HTR-8/SVneo (cell line): ENCODE measurements at places on chromosomes 1 and 21.

DNA sequence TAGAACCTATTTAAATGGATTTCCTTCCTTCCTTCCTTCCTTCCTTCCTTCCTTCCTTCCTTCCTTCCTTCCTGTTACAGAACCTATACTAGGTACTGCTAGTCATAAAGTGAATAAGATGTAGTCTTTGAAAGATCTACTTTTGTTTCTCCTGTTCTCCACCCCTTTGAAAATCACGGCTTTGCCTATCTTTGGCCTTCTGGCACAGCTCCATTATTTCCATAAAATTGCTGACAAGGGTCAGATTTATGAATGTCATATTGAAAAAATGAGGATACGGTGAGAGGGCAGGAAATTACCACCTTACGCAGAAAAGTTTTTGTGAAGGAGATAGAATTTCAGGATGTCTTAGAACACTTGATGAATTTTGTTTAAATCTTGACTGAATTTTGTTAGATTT is 18.1 kb upstream of the HMCN1 start:
- DNase-seq: no peak

- no peak for DNase-seq
Observed at GRCh38 chr1:1550087-1550486, 9.7 kb upstream of the TMEM240 start.

GRCh38 chr1:188769181-188769580 is 1708.5 kb downstream of the BRINP3 start:
- no peak for DNase-seq

DNA sequence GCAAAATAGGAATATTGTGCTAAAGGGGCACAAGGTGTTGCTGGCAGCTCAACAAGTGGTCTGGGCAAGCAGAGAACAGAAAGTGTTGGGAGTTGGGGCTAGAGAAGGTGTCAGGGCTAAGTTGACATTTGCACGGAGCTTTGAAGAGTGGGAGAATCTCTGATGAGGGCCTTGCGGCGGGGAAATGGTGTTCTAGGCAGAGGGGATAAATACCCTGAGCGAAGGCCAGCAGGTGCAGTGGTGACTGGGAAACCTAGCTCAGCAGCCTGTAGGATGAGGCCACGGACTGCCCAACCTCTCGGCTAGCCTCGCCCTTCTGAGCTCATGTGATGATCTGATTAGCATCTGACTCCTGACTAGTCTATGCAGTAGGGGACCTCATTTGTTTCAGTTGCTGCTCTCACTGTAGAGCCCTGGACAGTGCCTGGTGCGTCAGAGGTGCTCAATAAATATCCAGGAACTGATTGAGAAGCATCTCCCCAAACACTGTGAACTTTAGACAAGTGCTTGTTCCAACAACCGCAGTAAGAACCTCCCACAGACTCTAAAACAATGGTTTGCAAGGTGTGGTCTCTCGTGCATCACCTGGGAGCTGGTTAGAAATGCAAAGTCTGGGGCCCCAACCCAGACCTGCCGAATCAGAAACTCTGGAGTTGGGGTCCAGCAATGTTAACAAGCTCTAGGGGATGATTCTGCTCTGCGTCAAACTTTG is 1.0 kb upstream of the FOXO6 start:
- no peak for DNase-seq

- no peak for DNase-seq
Observed at GRCh38 chr1:153616144-153616916, at the start of gene S100A14. TSS of gene S100A14 (minus strand) at chr1:153616325. CDS start at chr1:153615858, 467 bp downstream.

DNA sequence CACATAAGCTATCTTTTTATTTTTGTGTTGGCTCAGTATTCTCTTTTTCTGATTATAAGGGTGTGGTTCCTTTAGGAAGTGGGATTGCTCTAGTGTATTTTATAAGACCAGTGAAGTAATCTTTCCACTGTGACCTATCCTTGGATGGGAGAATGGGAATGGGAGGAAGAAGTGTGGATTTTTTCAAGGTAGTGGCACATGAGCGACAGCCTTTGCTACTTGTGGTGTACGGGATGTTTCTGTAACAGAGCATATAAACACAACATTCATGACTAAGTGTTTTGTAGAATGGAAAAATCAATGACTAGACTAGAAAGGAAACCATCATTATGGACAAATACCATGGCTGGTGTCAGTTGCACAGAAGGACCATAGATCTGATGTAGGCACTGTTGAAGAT is 209.6 kb downstream of the GIPC2 start:
- no peak for DNase-seq

DNA sequence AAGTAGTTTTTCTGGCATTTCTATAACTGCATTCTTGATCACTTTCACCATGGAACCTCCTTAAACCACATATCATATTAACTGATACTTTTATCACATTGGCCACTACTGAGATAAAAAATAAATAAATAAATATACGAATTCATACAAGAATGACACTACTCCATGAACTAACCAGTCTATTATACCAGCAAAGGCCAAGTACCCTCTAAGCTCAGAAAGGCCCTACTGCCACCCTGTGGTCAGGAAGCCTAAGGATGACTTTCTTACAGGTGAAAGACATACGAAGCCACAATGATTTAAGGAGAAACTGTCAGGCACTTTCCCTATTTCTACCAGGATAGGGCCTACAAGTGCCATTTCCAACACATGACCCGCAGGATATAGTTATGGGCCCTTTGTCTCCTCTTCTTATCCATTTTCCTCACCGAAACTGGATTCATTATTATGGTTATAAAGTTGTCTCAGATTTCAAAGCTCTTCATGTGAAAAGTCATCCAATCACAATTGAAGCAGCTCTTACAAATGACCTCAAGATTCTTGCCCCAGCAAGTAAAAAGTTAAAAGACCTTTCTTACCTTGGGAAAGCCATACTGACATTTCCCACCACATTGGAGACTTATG is 23.9 kb downstream of the DNAJC8 start:
- DNase-seq: peak; percentile 45

- no peak for DNase-seq
Observed at GRCh38 chr1:3641816-3642215, 8.1 kb downstream of the WRAP73 start.

- DNase-seq: no peak
Observed at GRCh38 chr1:37148663-37149062, 114.3 kb upstream of the GRIK3 start.

GRCh38 chr1:171965777-171966176 is 124.5 kb downstream of the DNM3 start:
- DNase-seq: no peak

GRCh38 chr1:44526295-44527073 is 121.4 kb downstream of the RNF220 start:
- DNase-seq: no peak

DNA sequence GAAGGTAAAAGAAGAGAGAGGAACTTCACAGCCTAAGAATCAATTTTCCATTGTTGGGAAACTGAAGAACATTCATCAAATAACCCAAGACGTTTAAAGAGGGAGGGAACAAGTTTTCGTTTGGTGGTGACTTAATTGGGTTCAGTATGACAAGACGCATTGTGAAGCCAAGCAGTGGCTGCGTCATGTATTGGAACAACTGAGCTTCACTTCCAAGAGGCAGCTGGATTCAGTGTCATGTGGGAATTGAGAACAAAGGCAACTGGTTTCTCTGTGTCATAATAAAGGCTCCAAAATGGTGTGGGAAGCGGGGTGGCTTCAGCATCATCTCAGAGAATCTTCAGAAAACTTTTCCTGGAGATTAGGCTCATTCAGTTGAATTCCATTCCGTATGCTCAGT is 29.8 kb upstream of the RC3H1 start:
- no peak for DNase-seq

DNA sequence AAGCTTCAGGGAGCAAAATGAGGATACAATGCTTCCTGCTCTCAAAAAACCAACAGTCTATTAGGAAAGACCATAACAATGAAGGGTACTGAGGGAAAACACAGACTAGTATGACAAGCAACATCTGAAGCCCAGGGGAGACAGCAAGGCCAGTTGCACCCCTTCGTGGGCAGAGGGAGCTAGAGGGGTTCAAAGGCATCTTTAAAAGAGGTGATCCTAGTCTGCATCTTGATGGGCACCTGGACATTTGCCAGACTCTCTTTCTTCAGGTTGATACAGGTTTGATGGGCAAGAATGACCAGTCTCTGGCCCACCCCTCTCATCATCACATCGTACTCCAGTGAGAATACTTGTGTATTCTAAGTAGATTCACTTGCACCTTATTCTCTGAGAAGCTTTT is 177.7 kb downstream of the VAV3 start:
- DNase-seq: no peak

DNA sequence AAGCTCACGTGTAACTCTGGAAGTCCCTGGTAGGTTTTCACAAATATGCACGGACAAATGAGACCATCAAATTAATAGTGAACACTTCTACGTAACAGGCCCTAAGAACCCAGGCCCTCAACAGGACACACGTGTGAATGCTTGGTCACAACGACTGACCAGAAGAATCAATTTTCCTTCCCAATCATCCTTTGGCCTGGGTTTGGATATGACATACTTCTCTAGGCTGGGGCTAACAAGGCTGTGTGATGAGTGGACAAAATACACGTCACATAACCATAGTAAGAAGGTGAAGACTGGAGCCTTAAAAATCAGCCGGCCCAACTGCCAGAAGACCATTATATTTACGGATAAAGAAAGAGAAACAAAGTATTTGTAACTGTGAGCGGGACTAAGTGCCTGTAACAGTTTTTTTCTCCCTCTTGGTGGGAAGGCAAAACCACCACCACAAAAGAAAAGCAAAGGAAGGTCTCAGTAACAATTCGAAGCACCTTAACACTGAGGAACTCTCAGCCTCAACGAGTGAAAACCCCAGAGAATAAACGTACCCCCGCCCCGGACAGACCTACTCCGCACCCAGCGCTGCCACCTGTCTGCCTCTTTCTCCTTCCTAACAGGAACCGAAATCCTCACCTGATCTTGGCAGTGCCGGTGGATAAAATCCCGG is 450 bp downstream of the SDE2 start:
- DNase-seq: no peak

GRCh38 chr1:41850029-41850428 is 68.7 kb downstream of the HIVEP3 start:
- no peak for DNase-seq

GRCh38 chr1:66339944-66340343 is 194.0 kb upstream of the SGIP1 start:
- DNase-seq: no peak

GRCh38 chr1:183597656-183598347 is 7.5 kb upstream of the NCF2 start:
- DNase-seq: no peak

GRCh38 chr1:213669964-213670691 is 317.6 kb upstream of the PROX1 start:
- DNase-seq: no peak

DNA sequence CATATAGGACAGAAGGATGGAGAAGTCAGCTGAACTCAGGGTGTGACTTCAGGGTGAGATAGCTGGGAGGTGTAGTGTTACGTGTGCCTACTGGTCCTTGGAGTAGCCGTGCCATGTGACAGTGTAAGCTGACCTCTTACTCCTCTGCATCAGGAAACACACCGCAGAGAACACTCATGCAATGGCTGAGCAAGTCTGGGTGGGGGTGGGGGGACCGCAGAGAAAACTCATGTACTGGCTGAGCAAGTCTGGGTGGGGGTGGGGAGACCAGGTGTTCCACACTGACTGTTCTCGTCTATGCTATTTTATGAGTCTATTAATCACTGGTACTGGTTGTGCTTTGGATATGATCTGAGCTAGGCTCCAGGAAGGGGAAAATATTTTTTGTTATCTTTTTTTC is 233.1 kb downstream of the PAPPA2 start:
- no peak for DNase-seq

DNA sequence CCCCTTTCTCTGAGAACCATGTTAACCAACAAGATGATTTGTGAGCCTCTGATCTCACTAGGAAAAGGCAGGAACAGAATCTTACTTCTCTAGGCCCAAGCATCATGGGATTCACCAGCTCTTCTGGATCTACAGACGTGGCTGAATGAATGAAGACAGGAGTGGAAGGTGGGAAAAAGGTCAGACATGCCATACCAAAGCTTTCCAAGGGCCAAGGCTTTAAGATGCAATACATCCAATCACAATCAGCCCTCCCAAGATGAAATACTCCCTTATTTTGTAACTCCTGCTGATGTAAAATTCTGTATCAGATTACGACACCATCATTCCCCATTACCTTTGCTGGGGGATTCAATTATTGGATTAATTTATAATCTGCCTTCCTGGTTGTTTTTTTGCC is 80.9 kb downstream of the SSBP3 start:
- no peak for DNase-seq

DNA sequence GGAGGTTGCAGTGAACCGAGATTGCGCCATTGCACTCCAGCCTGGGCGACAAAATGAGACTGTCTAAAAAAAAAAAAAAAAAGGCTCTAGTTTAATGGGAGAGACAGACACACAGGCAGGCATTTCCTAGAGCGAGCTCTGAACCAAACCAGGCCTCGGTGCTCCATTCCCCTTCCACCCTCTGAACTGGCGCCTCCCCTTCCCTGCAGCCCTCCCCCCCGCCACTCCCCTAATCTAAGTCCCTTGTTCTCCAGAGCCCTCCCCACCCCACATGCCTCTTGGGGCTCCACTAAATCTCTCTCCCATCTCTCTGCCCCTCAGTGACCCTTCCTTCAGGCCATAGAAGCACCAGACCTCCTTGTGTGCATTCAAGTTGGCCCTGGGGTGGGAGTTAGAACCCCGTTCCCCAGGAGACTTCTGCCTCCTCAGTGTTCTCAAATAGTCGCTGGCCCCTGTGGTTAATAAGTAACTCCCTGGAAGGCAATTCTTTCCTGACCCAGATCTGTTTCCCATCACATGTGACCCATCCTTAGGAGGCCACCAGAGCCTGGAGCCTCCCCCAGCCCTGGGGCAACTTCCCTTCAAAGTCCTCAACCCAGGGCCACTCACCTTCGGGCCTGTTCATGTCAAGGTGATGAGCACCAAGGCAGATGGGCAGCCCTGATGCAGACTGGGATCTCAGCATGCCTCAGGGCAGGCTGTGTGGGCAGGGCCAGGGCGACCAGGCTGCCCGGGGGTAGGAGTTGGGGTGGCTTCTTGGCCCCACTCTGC is 42.6 kb upstream of the EPB41 start:
- no peak for DNase-seq

- no peak for DNase-seq
Observed at GRCh38 chr1:84877592-84877991, 15.4 kb downstream of the LPAR3 start.

DNA sequence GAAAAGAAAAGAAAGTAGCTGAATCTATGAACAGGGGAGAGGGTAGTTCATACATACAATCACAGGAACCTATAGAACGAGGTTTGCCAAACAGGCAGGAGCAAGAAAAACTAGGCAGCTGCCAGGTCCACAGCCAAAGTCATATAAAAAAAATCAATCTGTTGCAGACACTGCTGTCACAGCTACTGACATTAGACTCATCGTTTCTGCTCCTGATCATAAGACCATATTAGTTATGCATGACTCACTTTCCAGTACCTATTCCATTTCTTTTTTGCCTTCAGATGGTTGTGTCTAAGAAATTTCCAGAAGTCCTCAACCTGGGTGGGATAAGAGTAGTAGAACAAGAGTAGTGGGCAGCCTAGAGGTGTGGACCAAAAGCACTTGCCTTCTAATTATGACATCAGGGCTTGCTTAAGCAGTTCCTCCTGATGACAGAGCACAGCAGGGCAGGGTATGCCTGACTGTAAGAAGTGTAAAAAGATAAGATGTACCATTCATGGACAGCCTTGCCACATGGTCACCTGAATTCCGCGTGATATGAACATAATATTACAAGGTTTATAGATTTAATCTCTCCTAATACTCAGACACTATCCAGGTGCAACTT is 323.2 kb upstream of the SGIP1 start:
- no peak for DNase-seq

GRCh38 chr1:96682056-96682455 is 39.5 kb upstream of the PTBP2 start:
- no peak for DNase-seq
